ENCODE measurements at places on chromosomes 3 and 15. TPM values are rescaled to one million over a fixed set of nuclear protein-coding genes. Genes with fewer than 3 reads are reported as not detected.

The TIMMDC1 gene
- total RNA-seq = 37.1 TPM

The PPARG gene
- 56.0 TPM for total RNA-seq

The AQR gene
- total RNA-seq = 16.9 TPM

The IMPG2 gene
- total RNA-seq = 0.26 TPM

The IL5RA gene
- not detected for total RNA-seq

The CIP2A gene
- total RNA-seq = 17.2 TPM

DNA sequence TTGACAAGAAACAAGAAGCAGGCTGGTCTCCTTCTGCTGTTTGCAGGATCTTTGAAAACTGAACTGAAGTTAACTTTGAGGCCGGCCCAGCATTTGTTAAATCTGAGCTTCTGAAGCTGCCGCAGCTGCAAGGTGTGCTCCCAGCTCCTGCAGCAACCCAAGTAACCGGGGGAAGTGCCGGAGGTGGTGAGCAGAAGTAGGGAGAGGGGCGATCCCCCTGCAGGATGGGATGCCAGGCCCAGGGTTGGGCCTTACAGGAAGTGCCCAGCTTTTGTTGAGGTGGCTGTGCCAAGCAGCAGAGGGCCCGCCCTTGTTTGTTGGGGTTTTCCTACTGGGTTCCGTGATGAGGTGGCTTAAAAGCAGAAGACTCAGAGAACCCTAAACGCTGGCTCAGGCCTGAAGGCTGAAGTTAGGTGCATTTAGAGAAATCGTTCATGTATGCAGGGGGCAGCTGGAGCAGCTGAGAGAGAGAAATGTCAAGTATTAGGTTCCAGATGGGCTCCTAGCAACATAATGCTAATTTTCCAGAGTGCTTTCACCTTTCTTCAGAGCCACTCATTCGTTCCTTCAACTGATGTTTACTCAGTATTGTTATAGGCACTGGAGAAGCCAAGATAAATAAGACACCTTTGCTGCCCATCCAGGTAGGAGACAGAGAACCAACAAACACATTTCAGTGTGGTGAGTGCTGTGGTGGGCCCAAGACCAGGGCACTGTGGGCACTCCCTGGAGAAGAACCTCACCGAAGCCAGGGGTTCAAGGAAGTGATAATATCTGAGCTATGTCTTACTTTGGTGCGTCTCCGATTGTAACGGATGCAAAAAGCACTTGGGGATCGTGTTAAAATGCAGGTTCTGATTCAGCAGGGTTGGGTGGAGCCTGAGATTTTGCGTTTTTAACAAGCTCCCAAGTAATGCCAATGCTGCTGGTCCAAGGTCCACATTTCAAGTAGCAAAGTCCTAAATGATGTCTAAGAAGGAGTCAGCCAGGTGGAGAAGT, 42.2 kb upstream of the PLCL2 start:
- DNase-seq = no peak

DNA sequence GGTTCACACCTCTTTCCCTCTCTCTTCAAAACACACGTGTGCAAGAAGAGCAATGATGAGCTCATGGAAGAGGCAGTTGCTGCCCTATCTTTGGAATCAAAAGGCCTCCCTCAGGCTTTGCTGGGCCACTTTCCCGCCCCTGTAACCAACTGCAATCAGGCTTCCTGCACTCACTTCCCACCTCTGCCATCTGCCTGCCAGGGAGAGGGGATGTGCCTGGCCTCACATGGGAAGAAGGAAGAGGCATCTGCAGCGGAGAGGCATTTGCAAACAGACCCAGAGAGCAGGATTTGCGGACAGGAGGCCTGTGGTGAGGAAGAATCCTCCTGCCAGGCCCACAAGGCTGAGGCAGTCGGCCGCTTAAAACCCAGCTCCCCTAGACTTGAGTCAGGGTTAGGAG, 175.6 kb upstream of the ATP10A start:
- DNase-seq = no peak

GRCh38 chr15:50261981-50262380, 3.5 kb downstream of the HDC start:
- DNase-seq = no peak

- no peak for DNase-seq
Measured at GRCh38 chr3:18098960-18099587, 326.1 kb downstream of the SATB1 start.

DNA sequence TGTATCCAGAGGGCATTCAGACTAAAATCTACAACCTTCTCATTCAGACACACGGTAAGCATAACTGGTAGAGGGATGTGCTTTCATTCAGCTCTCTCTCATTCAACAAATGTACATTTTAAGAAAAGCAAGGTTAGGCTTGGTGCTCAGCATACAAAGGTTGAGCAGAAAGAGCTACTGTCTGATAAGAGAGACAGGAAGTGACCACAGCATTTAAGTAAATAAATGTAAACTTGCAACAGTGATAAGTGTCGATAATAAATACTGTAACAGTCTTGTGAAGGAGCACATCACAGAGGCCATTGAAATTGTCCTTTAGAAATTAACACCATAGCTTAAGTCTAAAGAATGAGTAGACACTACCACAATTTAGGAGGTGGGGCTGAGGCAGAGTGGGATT, 3.4 kb downstream of the CD96 start:
- no peak for DNase-seq

Measured in dermis microvascular lymphatic vessel endothelial cell (primary cell).